Stimulated activated CD4-positive, alpha-beta T cell treated with anti-CD3 and anti-CD28 coated beads, Interleukin-4, amount 100 ng/mL, for 24 hours (primary cell): ENCODE measurements at places on chromosomes 1 and 21.

DNA sequence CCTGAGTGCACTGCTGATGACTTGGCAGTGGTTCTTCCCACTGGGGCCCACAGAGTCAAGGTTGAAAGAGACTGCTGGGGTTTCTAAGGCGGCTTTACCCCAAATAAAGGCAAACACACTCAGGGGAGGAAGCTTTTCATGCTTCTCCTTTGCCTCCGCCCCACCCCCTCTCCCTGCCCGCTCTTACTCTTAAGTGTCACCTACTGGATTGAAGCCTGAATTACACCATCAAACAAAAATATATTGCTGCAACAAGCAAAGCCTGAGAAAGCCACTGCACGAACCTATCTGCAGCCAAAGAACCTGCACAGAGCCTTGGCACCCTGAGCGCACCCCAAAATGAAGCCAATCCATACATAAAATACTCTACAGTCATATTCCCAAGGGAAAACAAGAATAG, 63.1 kb downstream of the PTGFR start:
- no peak for DNase-seq

DNA sequence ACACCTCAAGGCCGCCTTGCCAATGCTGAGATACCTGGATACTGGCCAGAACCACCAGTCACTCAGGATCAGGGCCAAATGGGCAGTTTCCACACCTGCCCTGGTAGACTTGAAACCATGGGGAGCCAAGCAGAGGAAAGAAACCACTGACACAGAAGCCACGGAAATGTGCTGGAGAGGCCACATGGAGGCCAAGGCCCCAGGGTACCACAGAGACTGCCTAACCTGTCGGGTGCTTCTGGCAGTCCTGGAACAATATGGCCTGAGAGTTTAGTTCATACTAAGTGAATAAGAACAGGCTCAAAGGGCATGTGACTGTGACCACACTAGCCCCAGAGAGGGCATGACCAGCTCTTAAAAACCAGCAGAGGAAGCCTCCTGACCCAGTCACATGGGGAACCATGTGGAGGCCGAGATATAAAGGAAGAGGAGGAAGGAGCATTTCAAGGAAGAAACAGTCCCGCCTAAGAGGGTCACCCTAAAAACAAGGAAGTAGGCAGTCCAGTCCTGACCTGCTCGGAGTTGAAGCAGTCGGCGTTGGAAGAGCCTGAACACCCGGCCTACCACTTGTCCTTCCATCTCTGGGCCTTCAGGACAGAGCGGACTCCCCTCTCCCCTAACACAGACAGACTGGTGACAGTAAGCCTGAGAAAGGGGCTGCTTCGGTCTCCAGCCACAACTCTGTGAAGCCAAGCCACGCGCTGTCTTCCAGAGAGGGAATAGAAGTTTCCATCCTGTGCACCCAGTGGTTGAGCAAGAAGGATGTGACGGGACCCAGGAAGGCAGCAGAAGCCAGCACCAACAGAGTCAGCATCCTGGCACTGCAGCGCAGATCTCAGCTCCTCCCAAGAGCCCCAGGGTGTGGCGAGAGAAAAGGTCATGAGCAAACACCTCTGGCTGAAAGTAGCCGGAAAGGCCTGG, at the start of gene DENND2D:
Gene DENND2D, minus strand, starts transcription at position 766 of the 921 bp plus-strand sequence. Its CDS starts 187 bp downstream, at position 579.
- DNase-seq = peak; percentile 71

DNA sequence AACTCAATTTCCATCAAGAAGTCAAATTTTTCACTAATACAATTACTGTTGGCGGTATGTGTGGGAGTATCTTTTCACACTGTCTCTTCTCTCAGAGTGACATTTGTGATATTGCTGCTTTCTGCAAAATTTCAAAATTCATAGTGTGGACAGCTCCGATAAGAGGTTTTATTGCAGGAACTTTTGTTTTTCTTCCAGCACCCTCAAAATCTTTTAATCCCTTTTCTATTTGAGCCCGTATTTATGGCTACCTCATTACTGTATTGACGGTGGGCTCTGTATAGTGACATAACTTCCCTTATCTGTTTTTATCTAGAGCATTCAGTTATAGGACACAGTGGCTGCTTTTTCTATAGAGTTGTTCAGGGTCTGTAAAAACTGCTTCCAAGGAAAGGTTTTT, 794.4 kb upstream of the TMPRSS15 start:
- DNase-seq = no peak

- DNase-seq = no peak
Measured at GRCh38 chr1:10765304-10765703, 31.1 kb downstream of the CASZ1 start.

DNA sequence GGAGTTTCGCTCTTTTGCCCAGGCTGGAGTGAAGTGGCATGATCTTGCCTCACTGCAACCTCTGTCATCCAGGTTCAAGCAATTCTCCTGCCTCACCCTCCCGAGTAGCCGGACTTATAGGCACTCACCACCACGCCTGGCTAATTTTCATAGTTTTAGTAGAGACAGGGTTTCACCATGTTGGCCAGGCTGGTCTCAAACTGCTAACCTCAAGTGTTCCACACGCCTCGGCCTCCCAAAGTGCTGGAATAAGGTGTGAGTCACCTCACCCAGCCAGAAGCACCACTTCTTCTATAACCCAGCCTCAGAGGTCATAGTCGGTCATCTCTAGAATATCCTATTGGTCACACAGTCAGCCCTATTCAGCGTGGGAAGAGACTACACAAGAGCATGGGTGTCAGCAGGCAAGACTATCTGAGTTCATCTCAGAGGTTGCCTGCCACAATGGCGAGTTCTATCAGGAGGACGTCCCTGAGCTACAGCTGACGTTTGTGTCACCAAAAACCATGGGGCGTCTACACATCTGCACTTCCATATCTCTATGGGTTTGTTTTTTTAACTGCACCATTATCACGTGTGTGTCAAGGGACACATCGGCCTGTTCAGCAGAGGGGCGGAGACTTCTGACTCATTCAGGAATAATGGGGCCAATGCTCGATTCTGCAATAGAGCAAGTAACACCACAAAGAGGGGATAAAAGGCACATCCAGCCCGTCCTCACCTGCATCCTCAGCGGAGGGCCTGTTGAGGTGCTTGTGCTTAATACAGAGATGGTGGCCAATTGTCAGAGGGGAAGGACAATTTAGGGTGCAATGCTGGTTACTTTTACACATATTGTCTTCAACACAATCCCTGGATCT, 256.3 kb upstream of the IRF2BP2 start:
- no peak for DNase-seq

- DNase-seq = peak; percentile 38
Measured at GRCh38 chr1:65309304-65310077, at the start of gene DNAJC6. TSS of gene DNAJC6 (plus strand) at chr1:65309543. CDS start at chr1:65309746, 203 bp downstream.

DNA sequence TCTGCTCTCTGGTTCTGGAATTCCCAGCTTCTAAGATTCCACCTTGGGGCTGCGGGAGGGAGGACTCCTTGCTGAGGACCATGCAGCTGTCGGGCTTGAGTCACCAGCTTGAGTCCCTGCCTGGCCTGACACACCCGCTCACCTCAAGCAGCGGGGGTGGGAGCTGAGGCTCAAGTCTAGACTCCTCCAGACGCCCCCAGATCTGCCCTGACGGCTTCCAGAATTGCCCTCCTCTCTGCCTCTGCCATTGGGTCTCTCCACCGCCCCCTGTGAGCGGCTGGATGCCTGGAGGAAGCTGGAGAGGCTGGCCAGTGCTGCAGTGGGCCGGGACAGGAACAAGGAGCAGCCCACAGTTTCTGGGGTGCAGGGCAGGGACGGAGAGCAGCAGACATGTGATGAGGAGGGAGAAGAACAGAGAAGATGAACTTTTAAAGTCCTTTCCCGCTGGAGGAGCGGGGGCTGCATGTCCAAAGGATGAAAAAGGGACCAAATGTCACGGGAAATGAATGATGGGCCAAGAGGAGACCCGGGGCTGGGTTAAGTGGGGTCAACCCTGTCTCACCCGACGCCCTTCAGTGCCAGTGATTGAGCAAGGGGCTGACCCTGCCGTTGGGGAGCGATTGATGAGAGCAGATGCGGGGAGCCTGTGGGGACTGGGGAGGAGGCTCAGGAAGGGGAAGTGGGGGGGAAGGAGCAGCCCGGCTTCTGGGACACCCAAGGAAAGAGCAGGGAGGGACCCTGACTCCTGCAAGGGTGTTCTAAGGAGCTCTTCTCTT, 13.5 kb downstream of the CRABP2 start:
- no peak for DNase-seq

- DNase-seq = no peak
Measured at GRCh38 chr1:178650934-178651511, 74.0 kb upstream of the RALGPS2 start.

DNA sequence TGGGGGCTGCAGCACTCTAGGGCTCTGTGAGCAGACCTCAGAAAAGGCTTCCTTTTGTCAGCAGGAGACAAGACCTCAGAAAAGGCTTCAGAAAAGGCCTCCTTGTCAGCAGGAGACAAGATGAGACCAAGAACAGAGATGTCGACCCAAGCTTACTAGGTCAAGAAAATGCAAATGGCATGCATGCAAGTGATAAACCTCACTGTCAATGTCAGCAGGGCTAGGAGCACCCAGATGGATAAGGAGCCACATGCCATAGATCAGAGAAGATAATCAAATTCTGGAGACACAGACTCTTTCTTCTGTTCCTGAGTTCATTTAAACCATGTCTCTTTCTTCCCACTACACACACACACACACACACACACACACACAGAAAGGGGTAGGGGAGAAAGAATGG, 285.9 kb downstream of the CHRM3 start:
- no peak for DNase-seq

DNA sequence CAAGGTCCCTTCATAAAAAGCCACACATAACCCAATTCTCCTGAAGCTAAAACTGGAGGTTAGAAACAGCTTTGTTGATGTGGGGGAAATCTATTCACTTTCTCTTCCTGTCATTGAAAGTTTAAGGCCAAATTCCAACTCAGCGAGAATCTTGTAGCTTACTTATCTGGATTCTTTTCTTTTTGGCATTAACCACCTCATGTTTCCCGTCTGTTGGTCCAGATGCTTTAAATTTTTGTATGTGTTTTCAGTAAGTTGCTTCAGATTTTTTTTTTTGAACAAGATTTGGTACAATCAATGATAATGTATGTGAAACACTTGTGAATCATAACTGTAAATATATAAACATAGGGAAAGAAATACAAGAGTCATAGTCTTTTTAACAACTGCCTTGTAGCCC, 33.7 kb upstream of the NEK7 start:
- DNase-seq = no peak

- no peak for DNase-seq
Measured at GRCh38 chr21:42430521-42430920, 26.8 kb downstream of the UBASH3A start.

DNA sequence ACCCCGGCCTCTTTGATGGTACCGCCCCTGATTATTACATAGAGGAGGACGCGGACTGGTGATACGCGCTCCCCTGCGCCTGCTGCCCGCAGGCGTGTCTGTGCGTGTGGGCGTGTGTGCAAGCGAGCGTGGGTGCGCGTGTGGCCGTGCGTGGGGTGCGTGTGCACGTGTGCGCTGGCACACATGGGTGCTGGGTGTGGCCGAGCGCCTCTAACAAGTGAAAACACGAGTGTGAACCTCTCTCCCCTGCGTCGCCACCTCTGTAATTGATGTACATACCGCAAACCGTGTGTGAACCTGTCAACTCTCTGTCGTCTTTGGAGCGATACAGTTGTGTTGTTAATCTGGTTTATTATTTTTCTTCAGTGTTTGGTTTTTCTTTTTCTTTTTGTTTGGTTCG, 87.8 kb upstream of the TMEM51 start:
- no peak for DNase-seq

DNA sequence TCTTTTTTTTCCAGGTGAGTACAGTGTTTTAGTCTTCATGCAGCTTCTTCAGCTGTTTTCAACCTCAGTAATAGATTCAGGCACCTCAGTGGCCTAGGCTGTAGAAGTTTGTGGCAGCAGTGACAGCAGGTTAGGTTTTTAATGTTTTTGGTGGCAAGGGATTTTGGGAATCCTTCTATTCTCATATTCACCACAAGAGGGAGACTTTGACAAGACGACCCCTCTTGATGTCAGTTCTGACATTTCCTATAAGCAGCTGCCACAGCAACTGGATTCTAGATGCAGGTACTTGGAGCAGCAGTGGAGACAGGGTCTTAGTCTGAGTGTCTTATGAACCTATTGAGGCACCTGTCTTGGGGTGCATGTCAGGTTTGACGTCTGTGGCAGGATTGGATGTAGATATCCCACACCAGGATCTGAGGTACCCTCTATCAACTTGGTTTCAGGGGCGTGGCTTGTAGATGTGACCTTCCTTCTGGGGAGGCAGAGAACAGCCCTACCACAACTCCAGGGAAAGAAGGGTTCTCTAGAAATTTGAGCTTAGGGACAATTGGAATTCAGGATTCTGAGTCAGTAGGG, 1104.2 kb upstream of the TMPRSS15 start:
- no peak for DNase-seq

DNA sequence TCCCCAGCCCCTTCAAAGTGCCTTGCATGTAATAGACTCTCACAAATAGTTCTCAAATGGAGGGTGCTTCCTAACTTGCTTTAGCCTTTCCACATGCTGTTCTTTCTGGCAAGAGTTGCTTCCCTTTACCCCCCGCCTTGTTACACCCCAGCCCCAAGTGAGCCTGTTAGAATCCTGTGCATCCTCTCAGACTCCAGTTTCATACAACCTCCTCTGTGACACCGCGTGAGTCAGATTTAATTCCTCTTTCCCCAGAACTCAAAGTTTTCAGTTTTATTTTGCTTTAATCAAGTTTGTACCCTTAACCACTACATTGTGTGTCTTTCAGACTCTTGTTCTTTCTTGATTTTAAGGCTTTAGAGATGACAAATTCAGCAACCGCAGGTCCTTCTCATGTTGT, 234.5 kb upstream of the HOOK1 start:
- DNase-seq = no peak

DNA sequence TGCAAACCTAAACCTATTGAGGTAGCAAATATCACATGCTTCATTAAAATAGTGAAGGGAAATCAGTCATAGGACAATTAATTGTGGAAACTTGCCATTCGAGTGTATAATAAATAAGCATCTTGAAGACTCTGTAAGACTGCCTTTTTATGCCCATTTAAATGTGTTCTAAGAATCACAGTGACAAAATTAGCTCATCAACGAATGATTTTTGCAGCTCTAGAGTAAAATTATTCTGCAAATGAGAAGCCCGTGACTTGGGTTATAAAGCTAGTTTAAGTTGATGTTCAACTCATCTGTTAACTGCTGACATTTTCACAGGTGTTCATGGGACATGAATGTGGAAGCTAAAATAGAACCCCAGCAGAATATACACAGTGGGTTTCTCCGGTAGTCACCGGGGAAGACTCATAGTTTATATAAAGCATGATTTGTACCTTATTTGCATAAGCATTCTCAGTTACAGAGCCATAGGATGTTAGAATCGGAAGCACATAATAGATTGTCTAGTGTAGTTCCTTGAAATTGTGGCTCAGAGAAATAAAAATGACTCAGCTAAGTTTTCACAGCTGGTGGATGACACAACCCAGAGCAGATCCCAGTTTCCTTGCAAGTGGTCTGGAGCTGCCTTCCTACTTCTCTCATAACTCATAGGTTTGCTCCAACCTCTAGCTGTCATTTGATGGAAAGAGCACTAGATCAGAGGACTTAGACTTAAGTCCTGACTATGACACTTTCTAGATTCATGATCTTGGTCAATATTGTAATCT, 107.3 kb downstream of the UCHL5 start:
- no peak for DNase-seq

- DNase-seq = no peak
Measured at GRCh38 chr1:1136547-1137230, 20.8 kb upstream of the C1orf159 start.

GRCh38 chr21:38420140-38420539, 78.1 kb downstream of the ERG start:
- DNase-seq = no peak

GRCh38 chr1:18234790-18235242, 127.2 kb downstream of the IGSF21 start:
- peak; percentile 7 for DNase-seq

GRCh38 chr1:18957136-18957521, 653 bp upstream of the IFFO2 start:
- DNase-seq = no peak

- DNase-seq = no peak
Measured at GRCh38 chr1:57966751-57967406, 543.0 kb upstream of the DAB1 start.
